Activated CD4-positive, CD25-positive, alpha-beta regulatory T cell (primary cell): ENCODE measurements at places on chromosomes 3 and 15.

GRCh38 chr15:98425173-98425572 is 223.2 kb upstream of the IGF1R start:
- DNase-seq: no peak

DNA sequence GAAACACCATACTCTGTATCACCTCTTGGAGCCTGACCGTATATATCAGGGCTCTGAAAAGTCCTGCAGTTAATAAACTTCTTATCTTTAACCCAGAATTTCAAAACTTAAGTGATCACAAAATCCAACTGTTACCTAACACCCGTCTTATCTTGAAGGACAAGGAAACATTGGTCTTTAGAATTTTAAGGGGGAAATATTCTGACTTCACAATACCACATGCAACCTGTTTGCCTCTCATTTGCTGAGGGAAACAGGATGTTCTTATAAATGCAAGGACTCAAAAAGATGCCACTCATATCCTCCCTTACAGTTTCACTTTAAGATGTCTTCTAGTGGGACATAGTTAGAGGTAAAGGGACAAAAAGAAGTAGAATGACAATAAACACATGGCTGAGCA is 67.9 kb downstream of the CRTC3 start:
- no peak for DNase-seq

- DNase-seq: no peak
These were observed 638 bp downstream of the WDR5B start for GRCh38 chr3:122415104-122415744.

- no peak for DNase-seq
These were observed 31.3 kb downstream of the NMNAT3 start for GRCh38 chr3:139646512-139646911.

- no peak for DNase-seq
These were observed 250.2 kb downstream of the FAM43A start for GRCh38 chr3:194935632-194936470.

DNA sequence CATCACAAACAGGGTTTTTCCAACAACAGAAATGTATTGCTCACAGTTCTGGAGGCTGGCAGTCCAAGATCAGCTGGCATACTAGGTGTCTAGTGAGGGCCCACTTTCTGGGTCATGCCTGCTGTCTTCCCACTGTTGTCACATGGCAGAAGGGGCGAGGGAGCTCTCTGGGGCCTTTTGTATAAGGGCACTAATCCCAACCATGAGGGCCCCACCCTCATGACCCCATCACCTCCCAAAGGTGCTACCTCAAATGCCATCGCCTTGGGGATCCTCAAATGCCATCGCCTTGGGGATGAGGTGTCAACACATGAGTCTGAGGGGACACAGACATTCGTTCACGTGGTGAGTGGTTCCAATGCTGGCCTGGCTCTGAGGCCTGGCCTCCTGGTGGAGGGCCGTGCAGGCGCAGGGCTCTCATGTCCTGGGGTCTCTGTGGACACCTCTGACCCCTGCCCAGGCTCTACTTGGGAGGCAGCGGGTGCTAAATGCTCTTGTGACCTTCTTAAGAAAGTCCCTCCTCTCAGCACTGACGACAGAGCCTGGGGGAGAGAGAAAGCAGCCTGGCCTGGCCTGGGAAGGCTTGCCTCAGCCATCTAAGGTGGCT is 16.8 kb downstream of the NUP210 start:
- no peak for DNase-seq

- no peak for DNase-seq
These were observed 44.4 kb downstream of the IL1RAP start for GRCh38 chr3:190558316-190558715.

DNA sequence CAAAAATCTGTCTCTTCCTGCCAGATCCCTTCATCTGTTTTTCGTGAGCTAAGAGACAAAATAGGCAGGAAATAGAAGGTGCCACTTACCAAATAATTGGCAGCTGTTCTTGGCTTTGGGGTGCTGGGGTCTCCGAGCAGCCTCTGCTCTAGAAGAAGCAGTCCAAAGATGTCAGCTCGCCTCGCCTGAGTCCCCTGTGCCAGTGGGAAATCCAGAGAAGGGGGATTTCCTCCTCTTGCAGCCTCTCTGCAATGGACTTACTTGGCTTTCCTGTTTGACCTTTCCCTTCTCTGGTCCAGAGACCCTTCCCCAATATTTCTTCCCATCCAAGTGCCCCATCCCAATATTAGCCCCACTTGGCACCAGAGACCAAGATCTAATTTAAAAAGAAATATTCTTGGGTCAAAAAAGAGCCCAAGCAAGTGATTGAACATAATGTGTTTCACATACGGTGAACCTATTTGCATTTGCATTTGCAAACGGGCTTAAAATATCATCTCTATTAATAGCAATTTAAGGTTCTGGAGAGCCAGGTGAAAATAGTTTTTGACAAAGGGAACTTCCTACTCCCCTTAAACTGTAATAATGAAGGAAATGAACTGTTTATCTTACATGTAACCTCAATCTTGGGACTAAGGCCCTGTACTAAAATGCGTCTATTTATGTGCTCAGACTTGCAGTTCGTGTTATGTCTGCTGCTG is 23.2 kb downstream of the CD86 start:
- DNase-seq: no peak

DNA sequence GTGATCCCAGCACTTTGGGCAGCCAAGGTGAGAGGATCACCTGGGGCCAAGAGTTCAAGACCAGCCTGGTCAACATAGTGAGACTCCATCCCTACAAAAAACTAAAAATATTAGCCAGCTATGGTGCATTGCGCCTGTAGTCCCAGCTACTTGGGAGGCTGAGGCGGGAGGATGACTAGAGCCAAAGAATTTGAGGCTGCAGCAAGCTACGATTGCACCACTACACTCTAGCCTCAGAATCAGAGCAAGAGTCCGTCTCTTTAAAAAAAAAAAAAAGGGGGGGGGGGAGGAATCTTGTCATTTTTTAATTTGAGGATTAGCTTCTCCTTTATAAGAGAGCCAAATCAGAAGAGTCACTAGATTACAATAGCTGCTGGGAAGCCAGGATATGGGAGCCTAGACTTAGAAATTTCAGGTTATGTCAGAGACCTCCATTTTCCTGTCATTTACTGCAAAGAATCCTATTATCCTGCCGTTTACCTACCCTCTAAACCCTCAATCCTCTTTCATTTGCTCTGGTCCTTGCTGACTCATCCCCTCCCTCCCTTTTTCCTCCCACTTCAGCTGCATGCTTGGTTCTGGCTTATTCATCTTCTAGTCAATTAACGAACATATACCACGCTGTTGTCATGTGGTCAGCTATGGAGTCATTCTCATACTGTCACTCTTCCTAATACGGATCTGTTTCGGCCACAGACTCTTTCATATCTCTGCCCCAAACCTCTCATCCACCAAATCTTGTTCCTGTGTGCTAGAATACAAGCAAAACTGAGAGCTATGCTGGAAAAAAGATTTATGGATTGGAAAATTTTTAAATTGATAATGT is 83.8 kb upstream of the PPIB start:
- DNase-seq: no peak

- DNase-seq: no peak
These were observed 16.1 kb downstream of the BDH1 start for GRCh38 chr3:197539651-197540051.

GRCh38 chr3:61919371-61919770 is 358.0 kb downstream of the PTPRG start:
- DNase-seq: no peak

DNA sequence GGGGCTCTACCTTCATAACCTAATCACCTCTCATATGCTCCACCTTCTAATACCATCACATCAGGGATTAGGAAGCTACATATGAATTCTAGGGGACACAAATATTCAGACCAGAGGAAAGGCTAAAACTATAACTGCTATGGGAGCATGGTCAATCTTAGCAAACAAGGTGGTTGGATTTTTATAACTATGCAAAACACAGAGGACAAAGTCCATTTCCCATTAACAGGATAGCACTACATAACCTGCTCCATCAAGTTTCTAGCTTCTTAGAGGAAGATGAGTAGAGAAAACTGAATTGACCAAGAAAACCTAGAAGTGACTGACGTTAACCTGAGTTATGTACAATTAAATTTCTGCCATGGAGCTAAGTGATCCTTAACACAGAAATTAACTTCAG is 398.6 kb downstream of the TBL1XR1 start:
- no peak for DNase-seq

DNA sequence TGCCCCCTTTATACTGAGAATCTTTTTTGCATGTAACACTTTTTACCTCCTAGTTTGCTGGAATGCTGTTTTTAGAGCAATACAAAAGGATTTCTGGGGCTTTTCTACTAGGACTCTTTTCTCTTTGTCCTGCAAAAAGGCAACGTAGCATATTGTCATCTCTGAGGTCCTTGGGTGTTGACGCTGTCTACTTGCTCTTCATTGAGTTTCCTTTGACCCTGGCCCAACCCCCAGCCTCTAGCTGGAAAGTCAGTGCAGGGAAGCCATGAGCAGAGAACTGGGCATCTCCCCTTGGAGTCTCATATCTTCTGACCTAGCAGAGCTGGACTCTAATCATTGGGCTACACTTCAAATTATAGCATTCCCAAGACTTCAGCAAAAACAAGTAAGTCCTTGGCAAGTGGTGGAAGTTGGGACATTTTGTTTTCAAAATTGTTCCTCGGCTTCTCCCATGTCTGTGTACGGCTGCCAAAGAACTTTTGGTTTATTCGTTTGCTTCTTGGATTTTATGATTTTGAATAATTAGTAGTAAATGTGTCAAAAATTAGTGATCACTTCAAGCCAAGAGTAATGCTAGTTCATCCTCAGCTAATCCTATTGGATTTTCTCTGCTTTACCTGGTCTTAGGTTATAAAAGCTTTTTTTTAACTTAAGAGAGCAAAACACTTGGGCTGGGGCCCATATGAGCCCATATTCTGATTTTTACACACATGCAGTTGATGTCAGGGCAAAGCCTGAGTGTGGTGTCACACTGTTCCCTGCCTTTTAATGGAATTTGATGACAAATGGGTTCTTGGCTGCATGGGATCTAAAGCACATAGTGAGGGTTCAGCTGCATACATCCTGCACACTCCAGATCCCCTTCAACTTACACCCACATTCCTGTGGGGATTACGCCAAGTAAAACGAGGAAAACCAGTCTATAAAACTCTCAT is 419.5 kb upstream of the C2CD4B start:
- DNase-seq: no peak

GRCh38 chr3:13262493-13263211 is 157.5 kb downstream of the NUP210 start:
- DNase-seq: no peak

- no peak for DNase-seq
These were observed 101.2 kb downstream of the SMAD6 start for GRCh38 chr15:66803182-66803729.

GRCh38 chr3:168213920-168214319 is 118.2 kb upstream of the GOLIM4 start:
- no peak for DNase-seq

DNA sequence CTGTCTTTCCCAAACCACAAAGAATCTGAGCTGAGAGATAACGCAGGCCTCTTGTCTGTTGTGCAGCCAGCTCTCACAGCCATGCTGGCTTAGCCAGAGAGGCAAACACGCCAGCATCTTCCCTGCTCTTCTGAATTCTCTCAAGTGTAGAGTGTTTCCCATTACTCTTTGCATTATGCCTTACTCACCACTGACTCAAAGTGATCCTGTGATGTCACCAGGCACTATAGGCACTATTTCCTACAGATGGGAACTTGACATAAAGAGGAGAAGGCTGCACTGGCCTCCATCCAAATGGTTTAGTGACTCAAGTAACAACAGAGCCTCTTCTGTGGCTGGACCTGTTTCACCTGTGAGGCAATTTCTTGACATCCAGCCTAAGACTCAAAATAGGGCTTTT is 44.4 kb downstream of the PDZRN3 start:
- DNase-seq: no peak

DNA sequence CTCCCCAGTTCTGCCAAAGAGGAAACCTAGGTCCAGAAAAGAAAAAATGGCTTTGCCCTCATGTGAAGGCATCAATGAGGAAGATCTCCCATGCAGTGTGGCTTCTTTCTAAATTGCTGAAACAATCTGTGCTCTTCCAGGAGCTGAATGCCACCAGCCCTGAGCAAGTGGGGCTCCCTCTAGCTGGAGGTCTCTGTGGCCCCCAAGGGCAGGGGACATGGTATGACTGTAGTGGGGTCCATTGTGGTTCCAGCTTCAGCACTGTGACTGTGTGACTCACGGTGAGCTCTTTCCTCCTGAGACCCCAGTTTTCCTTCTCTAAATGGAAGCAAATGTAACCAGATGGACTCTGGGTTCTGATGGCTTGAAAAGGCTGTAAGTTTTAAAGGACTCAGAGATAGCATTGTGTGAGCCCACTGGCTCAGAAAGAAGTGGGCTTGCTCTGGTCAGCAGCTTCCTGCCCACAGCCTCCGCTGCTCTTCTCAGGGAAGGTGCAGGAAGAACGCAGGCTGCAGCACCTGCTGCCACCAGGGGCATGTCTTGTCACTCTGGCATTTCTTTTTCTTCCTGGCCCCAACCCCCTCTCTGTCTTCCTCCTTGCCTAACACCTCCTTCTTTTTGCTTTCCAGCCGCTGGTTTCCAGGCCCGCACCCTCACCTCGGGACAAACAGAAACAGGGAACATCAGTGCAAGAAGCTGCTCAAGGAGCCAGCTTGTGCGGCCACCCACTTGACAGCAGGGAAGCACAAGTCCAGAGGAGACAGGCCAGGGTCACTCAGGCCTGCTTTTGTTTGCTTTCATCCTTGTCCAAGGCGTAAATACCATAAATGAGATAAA is 5.8 kb upstream of the CXCR6 start:
- DNase-seq: no peak

- DNase-seq: no peak
These were observed 33.9 kb downstream of the RAB27A start for GRCh38 chr15:55255714-55256113.

GRCh38 chr15:58864602-58865424 is 68.7 kb downstream of the SLTM start:
- no peak for DNase-seq

GRCh38 chr3:89314454-89315098 is 207.2 kb downstream of the EPHA3 start:
- DNase-seq: no peak

- DNase-seq: no peak
These were observed 552.4 kb upstream of the CCDC54 start for GRCh38 chr3:106824856-106825255.

DNA sequence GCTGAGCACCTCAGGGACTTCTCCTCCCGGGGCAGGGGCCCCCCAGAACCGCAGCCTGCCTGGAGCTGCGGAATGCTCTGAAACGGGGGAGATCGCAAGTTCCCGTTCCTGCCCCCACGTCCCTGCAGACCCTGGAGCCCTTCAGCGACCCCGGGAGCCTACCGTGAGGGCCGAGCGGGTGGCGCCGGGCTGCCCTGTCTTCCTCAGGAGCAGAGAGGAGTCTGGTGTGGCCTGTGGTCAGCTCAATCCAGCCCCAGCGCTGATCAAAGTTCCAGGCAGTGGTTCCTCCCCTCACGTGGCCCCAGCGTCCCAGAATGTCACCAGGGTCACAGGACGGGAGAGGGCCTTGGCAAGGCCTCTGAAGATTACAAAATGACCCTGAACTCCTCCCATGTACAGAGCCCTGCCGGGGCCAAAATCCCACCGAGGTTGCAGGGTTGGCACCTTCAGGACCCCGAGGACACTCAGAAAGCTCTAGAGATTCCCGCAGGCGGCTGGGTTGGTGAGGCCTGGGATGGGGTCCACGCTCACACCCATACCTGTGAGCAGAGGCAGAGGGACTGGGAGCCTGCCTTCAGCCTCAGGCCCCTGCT is at the start of gene CPN2:
CPN2 (minus strand) TSS at position 249 of the 593 bp plus-strand sequence. CDS start 8,626 bp downstream, outside the sequence.
- no peak for DNase-seq
